Activated effector memory CD4-positive, alpha-beta T cell treated with Interleukin-2 at 50 U/mL for 16 hours (primary cell): ENCODE measurements at places on chromosomes 6 and 20.

DNA sequence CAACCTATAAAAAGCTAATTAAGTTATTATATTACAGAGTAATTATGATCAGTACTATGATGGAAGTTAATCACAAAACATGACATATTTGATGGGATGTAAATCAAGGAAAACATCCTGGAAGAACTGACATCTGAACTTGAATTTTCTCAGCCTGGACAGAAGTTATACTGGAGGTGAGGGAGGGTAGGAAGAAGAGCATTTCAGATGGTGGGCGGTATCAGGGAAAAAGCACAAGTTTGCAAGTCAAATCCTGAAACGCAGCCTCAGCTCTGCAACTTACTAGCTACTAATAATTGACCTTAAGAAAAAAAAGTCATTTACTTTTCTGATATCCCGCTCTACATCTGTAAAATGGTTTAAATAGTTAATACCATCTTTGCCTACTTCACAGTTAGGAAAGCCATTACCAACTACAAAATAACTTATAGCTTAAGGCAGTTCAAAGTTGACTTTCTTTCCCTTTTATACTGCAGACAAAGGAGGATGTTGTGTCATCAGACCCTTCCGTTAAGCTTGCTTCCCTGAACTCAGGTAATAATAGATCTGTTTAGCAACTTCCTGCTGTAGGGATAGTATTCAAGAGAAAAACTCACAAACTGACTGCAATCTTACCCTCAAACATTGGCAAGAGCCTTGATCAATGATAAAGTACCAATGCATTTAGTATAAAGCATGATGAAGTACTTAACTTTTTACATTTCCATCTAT, 21.0 kb downstream of the NOL7 start:
- DNase-seq = no peak

DNA sequence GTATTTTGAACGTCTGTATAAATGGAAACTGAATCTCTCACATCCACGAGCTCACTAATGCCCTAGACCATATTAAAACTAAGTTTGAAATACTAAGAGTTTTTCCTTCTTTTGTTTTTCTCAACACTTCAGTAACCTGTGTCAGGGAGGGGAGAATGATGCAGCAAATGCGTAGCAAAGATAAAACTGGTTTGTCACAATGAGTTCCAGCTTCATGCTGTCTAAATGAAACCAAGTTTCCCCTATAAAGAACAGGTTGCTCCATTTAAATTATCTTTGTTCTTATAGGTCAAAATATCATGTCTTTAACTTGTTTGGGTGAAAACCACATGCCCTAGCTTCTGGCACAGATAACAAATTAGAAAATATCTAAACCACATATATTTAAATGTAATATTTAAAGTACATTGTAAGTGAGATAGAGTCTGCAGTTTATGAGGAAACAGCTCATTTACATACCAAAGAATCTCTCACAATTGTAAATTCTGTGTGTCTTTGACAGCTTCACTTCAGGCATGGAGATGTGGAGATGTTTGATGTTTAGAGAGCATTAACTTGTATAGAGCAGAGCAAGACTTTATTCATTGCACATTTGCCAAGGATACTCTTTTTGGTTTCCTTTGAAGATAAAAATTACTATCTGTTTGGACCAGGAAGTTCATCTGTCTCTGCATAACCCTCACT, 7.3 kb downstream of the TRDN start:
- no peak for DNase-seq

- no peak for DNase-seq
These were observed 152.3 kb upstream of the CDH4 start for GRCh38 chr20:61099806-61100205.

- no peak for DNase-seq
These were observed 605 bp downstream of the CDC5L start for GRCh38 chr6:44388135-44388487.

DNA sequence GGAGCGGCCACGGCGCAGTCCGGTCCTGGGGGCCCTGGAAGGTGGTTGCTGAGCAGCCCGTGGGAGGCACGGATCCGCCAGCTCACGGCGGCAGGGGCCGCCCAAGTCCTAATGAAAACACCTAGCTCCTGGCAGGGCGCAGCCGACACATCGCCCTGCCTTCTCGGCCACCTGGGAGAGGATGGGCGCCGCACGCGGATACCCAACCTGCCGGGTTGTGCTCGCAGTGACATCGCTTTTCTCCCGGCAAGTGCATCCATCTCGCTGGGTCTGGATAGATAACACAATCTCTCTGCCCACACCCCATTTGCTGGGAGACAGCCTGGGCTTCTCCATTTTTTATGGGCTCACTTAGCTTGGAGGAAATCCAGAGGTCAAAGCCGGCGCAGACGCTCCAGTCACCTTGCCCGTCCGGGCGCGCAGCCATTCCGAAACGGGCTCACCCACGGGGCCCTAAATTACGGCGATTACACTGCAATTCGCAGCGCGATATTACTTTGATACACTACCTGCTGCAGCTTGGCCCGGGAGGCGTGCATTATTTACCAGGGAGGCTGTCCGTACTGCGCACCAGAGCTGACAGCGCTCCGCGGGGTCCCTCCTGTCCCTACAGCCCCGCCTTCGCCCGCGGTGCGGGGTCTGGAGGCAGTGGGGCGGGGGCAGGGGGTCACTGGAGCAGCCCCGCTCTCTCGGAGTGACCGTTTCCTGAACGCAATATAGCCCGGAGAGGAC, 36.2 kb upstream of the CCDC167 start:
- DNase-seq = no peak

GRCh38 chr6:83270971-83271719, 78.0 kb downstream of the RWDD2A start:
- DNase-seq = no peak

- DNase-seq = peak; percentile 59
These were observed 7.2 kb upstream of the SERPINB1 start for GRCh38 chr6:2848851-2849250.

DNA sequence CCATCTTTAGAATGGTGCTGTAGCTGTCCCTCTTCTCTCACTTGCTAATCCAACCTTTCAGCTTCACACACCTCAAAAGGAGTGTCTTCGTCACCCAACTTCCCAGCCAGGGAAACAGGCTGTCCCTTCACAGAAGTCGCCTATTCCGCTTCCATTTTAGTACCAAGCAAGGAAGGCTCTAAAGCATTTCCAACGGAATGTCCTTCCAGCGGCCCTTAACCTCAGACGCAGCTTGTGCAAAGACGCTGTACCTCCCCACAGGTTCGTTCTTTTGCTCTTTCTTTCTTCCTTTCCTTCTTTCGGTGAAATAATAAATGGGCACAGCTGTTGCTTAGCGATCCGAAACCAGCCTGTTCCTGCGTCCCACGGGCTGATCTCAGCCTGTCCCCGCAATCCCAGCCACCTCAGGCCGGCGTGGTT, 1.5 kb downstream of the PTPRT start:
- no peak for DNase-seq

GRCh38 chr20:58483470-58483869, 31.7 kb downstream of the APCDD1L start:
- no peak for DNase-seq

DNA sequence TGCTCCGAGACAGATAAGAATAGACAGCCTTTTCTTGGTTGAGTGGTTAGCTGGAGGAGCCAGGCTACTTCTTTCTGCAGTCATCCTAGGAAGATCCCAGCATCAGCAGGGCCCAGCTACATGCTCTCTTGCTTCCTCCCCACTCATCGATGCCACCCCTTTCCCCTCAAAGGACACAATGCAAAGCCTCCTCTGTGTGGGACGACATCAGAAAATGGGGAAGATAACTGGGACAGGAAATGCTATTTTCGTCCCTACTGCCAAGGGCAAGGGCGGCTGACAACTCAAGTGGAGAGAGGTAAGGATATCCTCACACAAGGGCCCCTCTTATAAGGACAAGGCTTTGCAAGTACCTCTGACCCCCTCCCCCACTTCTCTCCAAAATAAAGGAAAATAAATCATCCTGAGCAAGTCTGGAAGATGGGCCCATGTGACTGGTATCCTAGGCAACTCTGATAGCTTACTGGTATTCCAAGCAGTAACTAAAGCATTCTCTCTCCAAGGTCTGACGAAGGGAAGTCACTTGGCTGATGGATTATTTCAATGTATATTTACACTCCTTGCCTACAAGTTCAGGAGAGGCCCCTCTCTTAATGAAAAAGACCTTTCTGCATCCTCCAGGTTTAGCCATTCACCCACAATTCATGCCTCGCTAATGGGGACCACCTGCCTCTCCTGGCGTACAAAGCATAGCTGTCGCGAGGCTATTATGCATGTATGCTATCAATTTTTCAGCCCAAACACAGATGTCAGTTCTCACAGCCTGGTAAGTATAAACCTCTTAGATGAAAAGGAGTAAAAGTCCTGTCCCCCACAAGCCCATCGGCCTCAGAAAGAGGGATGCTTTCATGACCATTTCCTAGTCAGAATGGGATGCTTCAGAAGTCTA, 11.3 kb downstream of the ELMO2 start:
- no peak for DNase-seq
